ENCODE measurements at places on chromosomes 1 and 21.

DNA sequence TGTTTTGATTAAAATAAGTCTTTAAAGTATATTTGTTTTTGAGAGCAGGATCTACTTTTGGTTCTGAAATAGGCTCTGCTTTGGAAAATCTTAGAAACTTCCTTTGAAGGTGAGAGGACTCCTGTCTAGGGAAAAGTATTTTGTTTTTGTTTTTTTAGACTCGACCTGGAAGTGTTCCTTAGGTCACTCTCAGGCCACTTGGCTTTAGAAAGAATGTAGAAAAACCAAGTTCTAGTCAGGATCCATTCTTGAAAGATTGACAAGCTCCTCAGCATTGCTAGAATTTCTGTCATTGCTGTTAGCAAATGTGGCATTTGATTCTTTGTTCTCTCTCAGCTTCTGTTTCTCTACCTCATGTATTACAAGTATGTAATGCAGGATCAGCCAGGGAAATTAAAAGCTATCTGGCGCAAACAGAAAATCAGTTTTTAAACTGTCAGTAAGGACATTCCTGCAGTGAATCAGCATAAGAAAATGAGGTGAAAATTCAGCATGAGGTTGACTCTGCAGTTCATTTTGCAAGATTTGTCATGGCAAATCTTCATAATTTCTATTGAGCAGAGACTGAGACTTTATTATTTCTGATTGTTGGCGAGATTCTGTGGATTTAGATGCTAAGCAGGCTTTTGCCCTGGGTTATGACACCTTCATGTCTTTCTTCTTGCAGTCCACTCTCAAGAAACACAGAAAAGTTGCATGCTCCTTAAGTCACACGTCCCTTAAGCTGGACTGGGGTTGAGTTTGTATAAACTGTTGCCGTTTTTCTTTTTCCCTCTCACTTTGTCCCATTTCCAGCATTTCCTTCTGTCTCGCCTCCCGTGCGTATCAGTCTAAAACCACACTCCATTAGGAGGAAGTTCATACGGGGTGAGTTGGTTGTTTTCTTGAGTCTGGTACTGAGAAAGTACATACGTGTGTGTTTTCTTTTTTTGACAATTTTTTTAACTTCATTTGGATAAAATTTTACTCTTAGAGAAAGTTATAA lies 12.6 kb downstream of the NTPCR start:
- DNase-seq = no peak

DNA sequence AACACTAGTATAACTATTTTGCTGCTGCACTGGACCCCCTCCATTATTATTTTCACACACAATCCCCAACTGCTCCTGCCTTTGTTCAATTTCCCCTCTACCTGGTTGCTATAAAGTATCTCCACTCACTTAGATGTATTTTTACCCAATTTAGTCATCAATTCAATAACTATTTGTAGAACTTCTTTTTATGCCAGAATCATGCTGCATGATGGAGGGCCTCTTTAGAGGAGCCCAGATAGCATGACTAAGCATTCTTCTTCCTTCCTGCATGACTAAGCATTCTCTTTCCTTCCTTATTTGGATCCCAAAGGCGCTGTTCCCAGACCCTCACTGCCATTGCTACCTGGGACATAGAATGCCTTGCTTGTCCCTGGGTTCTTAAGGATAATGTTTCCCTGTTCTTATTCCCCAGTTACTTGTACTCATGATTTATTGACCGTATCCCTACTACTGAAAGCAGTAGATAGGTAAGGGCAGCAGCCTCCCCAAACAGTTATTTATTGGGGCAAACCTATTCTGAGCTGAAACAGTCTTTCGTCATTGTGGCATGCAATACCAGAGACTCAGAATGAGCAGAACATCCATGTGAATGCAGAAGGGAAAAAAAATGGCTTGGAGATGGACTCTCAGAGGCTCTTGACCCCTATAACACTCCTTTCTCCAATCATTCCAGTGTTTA lies 89.3 kb upstream of the AKT3 start:
- DNase-seq = no peak

GRCh38 chr1:205065666-205066065 lies 18.6 kb downstream of the TMEM81 start:
- DNase-seq = no peak

GRCh38 chr1:66761221-66761620 lies 9.0 kb downstream of the DYNLT5 start:
- DNase-seq = no peak

GRCh38 chr1:68221001-68221979 lies 11.0 kb downstream of the WLS start:
- no peak for DNase-seq
